ENCODE measurements at places on chromosomes 2 and 18.

- DNase-seq = no peak
These were observed 100.9 kb upstream of the PTPRM start for GRCh38 chr18:7466190-7466589.

GRCh38 chr2:236859908-236860307, 225.8 kb upstream of the COPS8 start:
- no peak for DNase-seq

DNA sequence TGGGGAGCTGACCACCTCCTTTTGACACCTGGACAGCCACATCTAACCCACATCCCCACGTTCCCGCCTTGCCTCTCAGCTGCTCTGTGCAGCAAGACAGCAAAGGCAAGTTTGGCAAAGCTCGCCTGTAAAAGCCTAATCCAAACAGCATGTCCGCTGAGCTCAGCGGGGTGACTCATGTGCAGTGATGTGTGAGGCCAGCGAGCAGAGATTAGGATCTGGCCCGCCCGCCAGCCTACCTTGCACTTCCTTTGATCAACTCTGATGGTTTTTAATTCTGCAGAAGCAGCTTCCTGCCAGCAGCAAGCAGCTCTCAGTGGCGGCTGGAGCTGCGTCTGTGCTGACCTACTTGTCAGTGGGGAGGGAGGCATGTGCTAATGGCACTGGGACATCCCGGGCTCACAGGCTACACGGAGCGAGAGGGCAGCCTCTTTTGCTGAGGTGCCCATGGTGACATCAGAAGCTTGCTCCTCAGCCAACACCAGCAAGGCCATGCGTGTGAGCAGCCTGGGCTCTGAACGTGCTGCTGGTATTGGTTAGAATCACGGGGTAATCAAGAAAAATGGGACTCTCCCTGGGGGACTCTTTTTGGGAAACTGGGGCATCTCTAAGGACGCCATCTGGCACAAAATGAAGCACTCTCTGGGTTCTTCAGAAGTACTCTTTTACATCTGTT, 36.0 kb upstream of the EML4 start:
- DNase-seq = peak; percentile 84

DNA sequence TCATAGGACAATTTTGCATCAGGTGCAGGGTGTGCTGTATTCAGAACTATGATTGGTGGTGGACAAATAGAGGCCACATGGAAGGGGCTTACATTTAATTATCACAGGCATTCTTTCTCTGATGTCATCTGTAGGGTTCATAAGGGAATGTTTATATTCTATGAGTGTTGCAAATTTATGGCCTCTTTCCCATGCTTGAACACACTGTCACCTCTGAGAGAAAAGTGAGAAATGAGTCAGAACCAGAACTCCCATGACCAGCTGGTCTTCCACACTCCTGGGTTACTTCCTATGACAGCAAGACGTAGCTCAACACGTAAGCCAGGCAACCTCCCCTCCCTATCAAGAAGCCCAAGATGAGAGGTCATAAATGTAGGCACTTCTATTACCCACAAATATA, 310.8 kb downstream of the PIEZO2 start:
- DNase-seq = no peak

GRCh38 chr2:152694161-152694661, 23.1 kb downstream of the PRPF40A start:
- no peak for DNase-seq
